Suppressor macrophage (primary cell): ENCODE measurements at places on chromosomes 2 and 18.

DNA sequence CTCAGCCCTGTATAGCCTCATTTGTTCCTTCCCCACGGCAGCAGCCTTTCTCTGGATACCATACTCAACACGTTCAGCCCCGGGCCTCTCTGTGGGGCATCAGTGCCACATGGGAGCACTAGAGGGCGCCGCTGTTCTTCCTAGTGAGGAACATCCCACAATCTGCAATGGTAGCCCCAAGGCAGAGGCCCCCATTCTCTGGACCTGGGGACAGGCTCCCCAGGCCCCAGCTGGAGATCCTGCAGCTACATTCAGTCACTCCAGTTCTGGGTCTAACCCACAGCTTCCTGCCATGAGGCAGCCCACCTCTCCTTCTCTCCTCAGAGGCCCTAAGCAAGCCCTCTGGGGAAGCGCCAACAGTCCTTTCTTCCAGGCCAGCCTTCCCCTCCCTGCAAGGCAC is 14.2 kb upstream of the SFXN5 start:
- DNase-seq, result peak; percentile 84

DNA sequence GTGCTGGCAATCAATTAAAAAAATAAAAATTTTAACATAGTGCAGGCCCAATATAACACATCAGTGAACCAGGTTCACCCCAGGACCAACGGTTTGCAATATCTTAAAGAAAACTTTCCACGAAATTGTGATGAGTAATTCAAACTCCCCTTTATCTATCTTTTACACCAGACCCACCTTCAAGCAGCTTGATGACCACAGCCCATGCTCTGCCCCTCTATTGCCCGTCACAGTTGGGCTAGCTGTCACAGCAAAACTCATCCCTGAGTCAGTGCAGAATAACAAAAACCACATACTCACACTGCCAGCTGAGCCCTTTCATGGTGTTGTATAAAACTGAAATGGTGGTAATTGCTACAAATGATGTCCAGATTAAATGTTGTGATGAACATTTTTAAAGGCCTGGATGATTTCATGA is 112.5 kb upstream of the CREB1 start:
- no peak for DNase-seq

DNA sequence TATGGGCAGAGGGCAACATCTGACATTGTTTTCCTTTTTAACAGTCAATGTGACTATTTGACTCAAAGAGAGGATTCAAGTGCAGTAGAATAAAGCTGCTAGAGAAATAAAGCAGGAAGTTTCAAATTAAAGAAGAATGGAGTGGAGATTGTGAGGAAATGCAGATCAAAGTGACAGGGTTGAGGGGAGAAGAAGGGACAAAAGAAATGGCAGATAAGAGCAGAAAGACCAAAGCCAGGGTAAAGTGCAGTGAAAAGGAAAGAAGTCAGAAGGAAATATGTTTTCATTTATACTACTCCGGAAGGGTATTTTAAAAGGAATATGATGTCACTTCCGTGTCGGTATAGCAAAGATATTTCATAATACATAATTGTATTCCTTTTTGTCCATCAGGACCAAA is 297.5 kb upstream of the CRIM1 start:
- DNase-seq, result no peak

- DNase-seq, result no peak
Observed at GRCh38 chr18:79361766-79362522, 33.8 kb upstream of the NFATC1 start.

DNA sequence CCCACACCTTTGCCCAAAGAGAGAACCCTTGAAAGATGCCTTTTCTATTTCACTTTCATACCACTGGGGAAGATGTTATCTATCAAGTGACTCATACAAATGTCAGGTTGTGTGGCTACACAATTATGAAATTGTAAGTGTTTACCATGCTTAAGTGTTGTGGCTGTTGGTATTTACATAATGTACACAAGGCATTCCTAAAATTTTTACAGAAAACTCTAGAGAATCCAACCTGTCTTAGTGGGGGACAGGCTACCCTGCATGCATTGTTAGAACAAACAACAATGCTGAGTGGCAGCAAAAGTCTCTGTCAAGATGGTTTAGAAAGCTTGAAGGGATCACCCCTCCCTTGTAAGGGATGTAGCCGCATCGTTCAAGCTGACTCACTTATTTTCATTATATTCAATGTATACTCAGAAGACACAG is 5.5 kb upstream of the MGAT4A start:
- no peak for DNase-seq

DNA sequence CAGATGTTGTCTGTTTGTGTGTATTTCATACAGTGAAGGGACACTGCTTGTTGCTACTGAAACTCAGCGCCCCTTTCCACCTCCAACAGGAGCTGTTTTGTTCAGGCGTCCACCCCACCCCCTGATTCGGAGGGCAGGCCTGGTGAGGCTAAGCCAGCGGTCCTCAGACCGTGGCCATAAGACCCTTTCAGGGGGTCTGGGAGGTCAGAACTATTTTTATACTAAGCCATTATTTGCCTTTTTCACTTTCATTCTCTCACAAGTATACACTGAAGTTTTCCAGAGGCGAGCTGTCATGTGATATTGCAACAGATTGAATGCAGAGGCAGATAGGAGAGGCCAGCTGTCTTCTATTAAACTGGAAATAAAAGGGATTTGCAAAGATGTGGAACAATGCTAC is 39.7 kb upstream of the IGFBP5 start:
- no peak for DNase-seq
